HTR-8/SVneo (cell line): ENCODE measurements at places on chromosomes 4 and X.

DNA sequence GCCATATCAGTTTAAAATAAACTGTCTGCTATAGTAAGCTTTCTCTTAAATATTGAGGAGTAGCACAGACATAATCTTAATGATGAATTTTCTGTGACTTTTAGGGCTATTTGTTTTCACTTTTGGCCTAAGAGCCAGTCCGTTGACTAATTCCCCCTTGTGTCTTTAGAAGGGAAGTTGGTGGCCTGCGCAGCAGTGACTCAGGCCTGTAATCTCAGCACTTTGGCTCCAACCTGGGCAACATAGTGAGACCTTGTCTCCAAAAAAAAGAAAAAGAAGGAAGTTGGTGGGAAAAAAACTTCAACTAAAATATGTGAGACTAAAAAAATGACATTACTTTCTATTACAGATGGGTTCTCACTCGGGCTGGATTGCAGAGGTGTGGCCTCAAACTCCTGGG is 3.4 kb downstream of the NCAPG start:
- no peak for DNase-seq

DNA sequence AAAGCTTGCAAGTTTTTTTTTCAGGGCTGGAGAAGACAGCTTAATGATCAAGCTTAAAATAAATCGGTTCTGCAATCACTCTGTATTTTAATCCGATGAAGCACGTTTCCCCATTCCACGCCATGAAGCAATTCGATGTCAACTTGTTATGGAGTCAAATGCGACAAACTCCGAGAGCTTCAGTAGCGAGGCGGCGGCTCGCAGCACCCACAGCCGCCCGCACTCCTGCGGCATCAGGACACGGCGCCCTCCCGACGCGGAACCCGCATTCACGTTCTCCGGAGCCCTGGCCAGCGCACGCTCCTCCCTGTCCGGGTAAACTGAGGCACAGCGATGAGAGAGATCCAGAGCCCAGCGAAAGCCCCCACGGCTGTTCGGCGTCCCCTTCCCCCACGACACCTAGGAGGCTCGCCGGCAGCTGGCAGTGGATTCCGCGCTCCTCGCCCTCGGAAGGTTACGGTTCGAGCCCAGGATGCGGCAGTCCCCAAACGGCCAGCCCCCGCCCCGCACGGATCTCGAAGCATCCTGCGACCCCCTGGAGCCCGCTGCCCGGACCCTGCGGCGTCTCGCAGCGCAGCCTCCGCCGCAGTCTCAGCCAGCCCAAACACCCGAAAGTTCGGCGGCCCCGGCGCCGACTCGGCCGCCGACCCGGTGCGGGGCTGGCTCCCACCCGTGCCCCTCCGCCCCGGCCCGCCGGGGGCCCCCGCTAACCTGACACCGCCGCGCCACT is 507 bp downstream of the MFAP3L start:
- DNase-seq, result no peak

DNA sequence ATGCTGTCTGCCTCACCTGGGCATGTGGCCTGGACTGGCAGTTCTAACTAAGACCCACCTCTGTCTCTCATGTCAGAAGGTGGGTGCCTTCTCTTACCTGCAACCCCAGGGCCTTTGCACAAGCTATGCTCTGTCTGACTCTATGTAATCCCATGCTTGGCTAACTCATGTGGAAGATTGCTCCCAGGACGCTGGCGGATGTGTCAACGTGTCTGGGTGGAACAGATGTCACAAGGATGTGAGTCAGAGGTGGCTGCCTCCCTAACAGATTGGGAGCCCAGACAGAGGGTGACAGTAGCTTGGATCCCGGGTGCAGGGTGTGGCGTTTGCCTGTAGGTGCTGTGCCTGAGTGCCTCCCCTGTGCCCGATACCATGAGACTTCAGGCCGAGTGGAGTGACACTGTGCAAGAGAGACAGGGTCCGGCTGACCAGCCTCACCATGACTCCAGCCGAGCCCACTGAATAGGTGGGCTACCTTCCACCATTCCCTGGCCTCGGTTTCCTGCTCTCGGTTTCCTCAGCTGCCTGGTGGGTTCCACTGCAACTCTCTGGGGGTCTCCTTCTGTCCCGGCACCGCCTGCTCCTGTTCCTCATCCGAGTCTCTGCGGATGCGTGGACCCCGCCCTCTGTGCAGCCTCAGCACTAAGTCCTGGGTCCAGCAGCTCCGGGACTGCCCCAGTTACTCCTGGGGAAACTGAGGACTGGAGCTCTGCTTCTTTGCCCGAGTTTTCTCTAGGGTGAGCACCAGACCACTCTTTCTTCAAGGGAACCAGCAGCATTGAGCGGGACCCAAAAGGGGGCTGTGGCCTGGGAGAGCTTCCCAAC is 11.0 kb downstream of the SH3BP2 start:
- DNase-seq, result no peak

DNA sequence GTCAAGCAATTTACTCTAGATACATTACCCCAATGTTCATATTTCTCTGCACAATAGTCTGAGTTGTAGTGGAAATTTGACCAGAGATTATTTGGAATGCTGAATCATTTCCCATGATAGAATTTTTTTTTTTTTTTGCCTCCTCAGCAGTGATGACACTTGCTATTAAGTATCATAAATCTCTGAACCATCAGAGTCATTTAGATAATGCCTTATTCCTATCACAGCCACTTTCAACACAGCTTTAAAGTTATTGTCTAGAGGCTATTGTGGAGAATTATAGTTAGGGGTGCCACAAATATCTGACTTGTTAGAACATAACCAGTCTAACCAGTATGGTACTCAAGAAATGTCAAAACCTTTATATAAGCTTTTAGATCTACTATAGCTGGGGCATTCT is 79.8 kb downstream of the LCORL start:
- DNase-seq, result no peak

GRCh38 chr4:114400531-114400930 is 198.1 kb upstream of the UGT8 start:
- DNase-seq, result no peak

DNA sequence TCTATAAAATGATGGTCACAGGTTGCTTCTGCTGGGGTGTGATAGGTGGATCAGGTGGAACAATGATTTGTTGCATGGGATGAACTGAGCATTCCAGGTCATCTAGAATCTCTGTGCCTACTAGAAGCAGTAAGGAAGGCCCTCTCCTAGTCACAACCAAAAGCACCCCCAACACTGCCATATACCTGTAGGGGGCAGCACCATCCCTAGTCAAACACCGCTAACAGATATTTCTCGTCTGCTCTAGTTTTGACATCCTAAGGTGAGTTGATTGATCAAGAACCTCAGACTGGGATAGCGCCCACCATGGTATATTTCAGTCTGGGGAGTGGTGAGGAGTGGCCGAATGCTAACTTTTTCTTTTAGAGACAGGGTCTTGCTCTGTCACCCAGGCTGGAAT is 160.2 kb downstream of the NHS start:
- peak; percentile 15 for DNase-seq

GRCh38 chrX:108091878-108092291 is 307 bp downstream of the ATG4A start:
- no peak for DNase-seq

- no peak for DNase-seq
These were observed 5.8 kb downstream of the PYURF start for GRCh38 chr4:88517825-88518224.

DNA sequence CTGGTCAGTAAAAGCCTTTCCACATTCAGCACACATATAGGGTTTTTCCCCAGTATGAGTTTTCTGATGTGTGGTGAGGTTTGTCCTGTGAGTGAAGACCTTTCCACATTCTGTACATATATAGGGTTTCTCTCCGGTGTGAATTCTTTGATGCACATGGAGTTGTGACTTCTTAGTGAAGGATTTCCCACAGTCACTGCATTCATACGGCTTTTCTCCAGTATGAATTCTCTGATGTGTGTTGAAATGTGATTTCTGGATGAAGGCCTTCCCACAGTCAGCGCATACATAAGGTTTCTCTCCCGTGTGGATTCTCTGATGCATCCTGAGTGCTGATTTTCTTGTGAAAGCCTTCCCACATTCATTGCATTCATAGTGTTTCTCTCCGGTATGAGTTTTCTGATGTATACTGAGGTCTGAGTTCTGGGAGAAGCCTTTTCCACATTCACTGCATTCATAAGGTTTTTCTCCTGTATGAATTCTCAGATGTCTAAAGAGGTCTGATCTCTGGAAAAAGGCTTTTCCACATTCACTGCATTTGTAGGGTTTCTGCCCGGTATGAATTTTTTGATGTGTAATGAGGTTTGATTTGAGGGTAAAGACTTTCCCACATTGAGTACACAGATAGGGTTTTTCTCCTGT is 34.7 kb downstream of the ZNF41 start:
- DNase-seq, result no peak

DNA sequence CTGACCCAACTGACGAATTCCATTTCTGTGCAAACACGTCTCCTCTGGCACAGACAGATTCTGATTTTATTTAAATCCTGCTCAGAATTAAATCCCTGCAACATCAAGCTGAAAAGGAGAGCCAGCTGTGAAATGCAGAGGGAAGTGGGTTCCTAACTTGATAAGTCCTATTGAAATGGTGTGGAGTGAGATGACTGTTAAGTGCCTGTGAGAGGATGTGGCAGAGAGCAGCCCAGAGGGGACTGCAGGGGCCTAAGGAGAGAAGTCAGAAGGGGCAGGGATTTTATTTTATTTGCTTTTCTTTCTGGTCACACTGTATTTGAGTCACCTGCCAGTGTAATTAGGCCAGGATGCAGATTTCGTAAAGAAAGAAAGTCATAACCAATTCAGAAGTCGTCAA is 277.4 kb downstream of the NKX6-1 start:
- DNase-seq, result no peak

GRCh38 chr4:105474099-105474518 is 247 bp upstream of the PPA2 start:
- peak; percentile 68 for DNase-seq

DNA sequence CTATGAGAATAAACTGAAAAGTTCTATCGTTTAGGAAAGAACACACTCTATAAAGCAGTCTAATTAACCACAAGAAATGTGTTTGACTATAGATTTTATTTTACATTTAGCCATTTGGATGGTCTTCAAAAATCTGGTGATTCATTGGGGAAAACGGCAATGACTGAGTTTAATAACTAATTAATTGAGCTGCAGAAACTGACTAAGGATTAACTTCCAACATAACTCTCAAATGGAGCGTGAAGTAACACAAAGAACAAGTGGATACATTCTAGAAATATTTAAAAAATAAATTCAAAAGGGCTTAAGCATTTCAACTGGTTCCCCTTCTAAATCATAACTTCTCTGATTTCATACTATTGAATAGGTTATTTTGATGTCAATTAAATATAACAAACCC is 1582.4 kb downstream of the PCDH18 start:
- no peak for DNase-seq

DNA sequence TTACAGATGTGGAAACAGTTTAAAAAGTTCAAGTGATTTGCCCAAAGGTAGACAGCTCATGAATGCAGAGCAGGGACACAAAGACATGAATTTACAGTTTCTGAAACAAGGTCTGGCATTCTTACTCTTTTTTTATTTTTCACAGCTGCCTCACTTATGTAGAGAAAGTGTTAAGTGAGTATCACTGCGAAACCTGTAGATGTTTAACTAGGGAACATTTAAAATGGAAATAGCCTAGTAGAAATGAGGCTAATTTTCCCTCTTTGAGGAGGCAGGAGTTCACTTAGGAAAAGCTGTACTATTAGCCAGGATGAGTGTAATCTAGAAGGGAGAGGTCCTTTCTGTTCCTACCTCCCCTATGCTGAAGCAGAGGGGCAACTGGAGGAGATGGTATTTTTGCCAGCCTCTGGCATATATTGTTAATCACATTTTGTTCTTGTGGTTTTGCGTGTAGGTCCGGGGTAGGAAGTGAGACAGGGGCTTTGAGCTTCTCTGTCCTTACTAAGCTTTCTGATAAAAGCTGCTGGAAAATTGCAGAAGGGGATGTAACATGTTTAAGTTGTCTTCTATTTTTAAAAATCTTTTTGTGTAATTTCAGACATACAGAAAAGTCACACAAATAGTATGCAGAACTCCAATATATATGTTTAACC is 492.8 kb upstream of the NR3C2 start:
- no peak for DNase-seq

DNA sequence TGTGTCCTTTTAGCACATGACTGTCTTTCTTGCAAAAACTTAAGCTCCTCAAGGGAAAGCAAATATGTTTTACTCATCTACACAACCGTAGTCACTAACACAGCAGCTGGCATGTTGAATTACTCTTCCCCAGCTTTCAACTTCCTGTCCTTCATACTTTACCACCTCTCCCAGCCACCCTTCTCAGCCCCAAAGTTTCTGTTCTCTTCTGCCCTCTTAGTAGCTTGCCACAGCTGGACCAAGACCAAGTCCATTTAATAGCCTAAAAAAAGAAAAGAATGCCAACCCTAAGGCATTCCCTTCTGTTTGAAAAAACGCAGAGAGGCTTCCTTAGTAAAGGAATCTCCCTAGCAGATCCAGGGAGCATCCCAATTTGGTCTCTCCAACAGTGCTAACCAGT is 36.8 kb downstream of the SRPX2 start:
- DNase-seq, result no peak

- no peak for DNase-seq
These were observed 10.3 kb downstream of the USP46 start for GRCh38 chr4:52648836-52649235.

DNA sequence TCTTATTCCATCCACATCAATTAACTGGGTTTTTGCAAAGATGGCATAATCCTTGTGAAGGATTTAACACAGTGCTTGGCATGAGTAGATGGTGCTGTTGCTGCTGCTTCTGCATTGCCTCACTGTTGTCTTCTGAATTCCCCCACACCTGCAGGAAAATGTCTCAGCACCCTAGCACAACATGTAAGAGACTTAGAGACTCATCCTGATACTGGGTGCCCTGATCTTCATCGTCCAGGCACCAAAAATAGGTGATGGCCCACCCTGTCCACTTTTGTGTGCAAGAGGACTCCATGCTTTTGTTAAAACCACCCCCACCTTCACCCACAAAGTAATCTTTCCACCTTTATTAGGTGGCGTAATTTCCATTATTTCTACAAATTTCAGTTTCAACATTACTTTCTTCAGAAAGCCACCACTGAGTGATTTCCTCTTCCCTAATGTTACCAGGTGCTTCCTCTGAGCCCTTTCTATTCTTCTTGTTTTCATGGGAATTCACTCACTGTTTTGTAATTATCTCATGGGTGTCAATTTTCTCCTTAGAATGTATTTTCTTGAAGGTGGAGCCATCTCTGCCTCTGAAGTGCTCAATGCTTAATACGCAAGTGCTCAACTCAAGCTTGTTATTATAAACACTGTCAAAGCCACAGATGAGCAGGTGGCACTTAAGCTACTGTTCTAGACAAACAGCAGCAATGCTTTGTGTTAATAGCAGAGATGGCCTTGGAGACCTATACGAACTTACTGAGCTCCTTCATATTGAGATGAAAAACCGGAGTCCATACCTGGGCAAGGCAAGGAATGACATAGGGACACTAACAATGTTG is 89.5 kb downstream of the HS3ST1 start:
- no peak for DNase-seq

DNA sequence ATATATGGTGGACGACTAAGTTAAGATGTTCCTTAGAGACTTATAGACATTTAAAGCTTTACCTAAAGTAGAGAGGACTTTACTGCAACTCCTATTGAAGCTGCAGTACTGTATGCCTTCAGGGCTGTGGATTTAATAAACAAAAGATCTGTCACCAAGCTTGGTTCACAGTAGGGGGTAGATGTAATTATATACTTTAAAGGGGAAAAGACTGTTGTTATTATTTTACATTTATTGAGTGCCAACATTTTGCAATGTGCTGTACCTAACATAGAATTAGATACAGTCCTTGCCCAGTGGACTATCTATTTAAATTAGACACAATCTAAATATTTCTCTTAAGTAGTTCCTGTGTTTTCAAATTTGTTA is 67.2 kb downstream of the SLIT2 start:
- DNase-seq, result no peak

- no peak for DNase-seq
These were observed 2361.9 kb downstream of the ARAP2 start for GRCh38 chr4:33882246-33882990.
